ENCODE measurements at places on chromosomes 13 and 19.

GRCh38 chr13:19601749-19602725 is 31.4 kb upstream of the MPHOSPH8 start:
- no peak for DNase-seq

GRCh38 chr13:46961719-46962118 is 64.9 kb upstream of the HTR2A start:
- DNase-seq = no peak

GRCh38 chr19:5285955-5286354 is 54.7 kb downstream of the PTPRS start:
- no peak for DNase-seq

DNA sequence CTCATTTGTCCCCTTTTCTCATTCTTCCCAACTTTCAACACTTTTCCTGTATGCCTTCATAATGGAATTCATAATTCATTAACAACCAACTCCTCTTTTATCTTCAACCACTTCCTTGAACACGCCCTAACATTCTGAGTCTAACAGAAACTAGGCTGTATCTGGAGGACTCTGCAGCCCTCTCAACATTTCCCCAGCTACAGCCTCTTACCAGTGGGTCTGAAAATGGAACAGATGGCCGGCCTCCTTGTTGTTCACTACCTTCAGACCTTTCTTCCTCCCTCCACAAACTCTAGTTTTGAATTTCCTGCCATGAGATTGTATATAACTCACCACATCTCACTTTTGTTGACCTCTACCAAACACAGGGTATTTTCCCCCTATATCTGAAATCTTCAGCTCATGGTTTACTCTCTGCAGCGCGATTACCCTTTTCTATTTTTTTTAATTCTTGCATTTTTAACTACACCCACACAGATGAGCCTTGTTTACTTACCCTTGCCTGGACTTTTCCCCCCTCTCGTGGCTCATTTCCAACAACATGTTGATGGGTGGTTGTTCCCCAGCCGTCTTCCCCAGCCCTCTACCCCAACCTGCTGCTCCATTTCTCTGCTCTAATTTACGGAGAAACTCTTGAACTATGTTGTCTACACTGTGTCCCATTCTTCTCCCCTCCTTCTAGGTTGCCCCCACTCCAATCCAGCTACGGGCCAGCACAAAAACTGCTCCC is 846 bp downstream of the ZNF790 start:
- DNase-seq = no peak

DNA sequence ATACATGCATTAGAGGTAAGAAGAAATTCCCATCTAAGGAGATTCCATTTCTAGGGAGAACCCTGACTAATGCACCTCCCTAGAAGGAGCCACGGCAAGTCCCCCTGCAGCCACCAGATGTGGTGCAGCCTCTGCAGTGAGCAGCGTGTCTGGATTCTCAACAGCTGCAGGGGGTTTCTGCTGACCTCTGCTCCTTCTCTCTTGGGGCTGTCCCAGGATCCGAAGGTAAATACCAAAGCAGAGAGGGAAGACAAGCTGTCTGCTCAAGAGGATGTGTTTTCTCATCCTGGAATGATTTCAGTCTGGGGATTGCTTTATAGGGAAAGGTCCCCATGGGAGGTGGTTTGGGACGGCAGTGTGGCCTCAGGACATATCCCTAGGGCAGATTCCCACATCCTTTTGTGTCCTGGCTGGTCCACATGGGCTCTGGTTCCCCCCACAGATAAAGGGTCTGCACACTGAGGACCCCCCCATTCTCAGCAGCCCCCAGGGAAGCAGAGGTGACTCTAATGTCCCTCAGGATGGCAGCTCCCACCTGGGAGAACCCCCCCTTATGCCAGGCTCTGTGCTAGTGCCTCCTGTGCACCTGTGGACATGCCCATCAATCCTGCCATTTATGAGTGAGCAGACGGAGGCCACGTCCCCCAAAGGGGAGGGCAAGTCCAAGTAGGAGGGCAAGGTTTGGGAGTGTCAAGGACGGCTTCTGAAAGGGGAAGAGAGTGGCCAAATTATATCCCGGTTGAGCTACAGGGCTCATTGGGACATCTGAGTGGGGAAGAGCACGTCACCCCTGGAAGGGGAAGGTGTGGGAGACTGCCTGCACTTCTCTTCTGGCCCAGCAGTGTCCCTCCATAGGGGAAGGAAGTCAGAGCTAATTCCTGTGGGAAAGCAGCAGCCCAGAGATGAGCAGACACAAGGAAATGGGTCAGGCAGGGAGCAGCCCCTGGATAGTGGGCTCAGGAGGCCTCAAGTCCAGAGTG is 10.2 kb upstream of the OR10H5 start:
- DNase-seq = no peak

GRCh38 chr19:36111200-36111539 is 227 bp downstream of the OVOL3 start:
- DNase-seq = no peak

DNA sequence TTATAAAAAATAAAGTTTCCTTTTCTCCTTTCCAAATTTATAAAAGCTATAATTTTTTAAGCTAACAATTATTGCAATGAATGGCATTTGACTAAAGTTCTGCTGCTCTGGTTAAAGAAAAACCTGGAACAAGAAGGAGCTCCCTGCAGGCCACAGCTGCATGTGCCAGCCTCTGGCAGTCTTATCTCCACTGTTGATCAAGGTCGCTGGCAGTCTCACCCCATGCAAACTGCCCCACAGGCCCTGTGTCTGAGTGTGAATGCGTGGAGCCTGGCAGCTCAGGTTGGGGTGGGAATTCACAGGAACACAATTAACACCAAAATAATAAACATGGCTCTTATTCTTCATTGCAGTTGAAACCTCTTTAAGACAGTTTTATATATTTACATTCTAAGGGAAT is 30.2 kb upstream of the FREM2 start:
- no peak for DNase-seq

DNA sequence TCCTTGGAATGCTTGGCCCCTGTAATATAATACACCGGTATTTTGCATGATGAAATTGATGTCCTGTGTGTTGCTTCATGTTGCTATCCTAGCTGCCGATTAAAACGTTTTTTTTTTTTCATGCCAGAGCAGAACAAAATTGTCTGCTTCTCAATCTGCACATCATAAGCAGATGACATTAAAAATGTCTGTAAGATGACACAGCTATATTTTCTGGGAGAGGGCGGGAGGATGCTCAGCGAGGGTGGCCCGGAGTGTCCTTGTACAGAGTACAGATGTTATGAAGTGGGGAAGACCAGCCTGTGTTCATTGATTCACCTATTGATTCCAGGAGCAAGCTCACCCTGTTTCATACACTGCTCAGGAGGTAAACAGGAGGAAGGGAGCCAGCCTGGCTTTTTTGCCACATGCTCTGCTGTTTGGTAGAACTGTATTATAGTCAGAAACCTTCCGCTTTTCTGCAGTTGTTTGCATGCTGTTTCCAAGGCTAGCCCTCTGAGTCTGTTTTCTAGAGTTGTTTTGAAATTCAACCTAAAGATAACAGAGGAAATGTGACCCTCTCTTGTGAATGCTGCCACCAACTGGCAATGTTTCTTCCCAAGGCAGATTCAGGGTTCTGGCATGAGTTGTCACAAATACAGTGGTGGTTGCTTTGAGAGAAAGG is 4.7 kb upstream of the IRS2 start:
- DNase-seq = no peak

- DNase-seq = no peak
Observed at GRCh38 chr13:100234524-100235136, 145.7 kb downstream of the PCCA start.

Data from T-helper 1 cell (primary cell).